ENCODE measurements at places on chromosomes 5 and 9. TPM values are rescaled to one million over a fixed set of nuclear protein-coding genes. Genes with fewer than 3 reads are reported as not detected.

SPOUT1 gene
- 51.4 TPM for total RNA-seq

DNA sequence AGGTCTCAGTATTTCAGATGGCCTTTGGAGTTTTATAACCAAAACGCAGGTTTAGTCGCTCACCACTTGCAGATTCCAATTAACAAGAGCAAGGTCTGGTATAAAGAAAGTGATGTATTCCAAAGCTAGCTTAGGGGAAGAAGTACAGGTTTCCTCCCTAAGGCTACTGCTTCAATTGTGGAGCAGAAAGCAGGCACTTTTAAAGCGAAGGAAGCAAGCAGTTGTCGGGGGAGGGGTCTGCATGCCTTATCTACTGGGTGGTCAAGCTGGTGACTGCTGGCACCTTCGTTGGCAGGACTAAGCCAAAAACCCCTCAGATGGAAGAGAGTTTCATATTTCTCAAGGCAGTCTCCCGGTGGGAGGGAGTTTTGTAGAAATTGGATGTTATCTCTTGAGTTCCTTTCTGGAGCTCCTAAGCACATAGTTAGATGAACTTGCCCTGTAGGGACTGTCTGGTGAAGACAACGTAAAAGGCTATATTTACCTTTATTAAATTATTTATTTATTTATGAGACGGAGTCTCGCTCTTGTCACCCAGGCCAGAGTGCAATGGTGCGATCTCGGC is 1.6 kb upstream of the TMEM245 start:
- no peak for ATAC-seq

DNA sequence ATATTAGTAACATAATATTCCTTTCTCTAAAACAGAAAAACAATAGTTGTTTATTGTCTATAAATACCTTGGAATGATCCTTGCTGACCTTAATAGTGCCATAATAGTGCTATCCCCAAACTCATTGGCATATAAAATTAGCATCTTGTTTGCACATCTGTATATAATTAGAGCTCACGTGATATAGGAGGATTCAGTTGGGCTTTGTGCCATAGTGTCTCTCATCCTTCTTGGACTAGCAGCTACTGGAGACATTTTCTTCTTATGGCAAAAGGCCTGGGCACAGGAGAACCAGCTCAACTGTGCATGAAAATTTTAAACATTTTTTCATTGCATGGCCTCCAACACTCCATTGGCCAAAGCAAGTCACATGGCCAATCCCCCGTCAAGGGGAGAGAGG is 342.5 kb downstream of the SPATA31D1 start:
- no peak for ATAC-seq

GRCh38 chr5:68134033-68134668 is 81.4 kb upstream of the PIK3R1 start:
- ATAC-seq = no peak

Data from activated T-helper 17 cell treated with anti-CD3 and anti-CD28 coated beads, Interleukin-2, amount 50 U/mL, for 72 hours (primary cell).